Activated CD4-positive, alpha-beta T cell treated with anti-CD3 and anti-CD28 coated beads, Interleukin-2, amount 50 U/mL, for 1 hour (primary cell): ENCODE measurements at places on chromosomes 2 and 18.

DNA sequence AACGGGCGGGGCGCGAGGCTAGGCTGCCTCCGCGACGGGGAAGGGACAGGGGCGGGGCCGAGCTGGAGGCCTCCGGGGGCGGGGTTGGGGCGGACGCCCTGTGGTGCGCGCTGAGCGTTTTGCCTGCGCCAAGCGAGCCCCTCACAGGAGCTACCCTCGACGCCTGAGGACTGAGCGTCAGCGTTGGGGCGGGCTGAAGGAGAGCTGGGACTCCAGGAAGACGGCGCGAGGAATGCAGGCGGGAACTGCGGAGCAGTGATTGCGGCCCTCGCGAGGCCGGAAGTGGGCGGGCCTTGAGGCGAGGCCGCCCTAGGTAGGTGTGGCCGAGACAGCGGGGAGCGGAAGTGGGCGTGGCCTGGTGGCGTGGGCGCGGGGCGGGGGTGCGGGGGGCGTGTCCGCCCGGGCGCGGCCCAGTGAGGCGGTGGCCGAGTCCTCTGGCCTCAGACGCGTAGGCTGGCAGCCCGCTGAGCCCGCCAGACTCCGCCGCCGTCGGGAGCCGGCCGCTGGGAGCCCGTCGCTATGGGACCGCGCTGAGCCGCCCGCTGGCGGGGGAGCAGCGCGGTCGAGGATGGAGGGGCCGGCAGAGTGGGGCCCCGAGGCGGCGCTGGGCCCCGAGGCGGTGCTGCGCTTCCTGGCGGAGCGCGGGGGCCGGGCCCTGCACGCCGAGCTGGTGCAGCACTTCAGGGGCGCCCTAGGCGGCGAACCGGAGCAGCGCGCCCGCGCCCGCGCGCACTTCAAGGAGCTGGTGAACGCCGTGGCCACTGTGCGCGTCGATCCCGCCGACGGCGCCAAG lies at the start of the genes SEPTIN10 and SOWAHC:
Gene SEPTIN10 (minus strand): TSS at position 45 of the 793 bp plus-strand sequence. CDS start 139 bp downstream, outside the sequence.
Gene SOWAHC (plus strand): TSS at position 443 of the 793 bp plus-strand sequence. CDS start 126 bp downstream, at position 569.
- peak; percentile 72 for DNase-seq

DNA sequence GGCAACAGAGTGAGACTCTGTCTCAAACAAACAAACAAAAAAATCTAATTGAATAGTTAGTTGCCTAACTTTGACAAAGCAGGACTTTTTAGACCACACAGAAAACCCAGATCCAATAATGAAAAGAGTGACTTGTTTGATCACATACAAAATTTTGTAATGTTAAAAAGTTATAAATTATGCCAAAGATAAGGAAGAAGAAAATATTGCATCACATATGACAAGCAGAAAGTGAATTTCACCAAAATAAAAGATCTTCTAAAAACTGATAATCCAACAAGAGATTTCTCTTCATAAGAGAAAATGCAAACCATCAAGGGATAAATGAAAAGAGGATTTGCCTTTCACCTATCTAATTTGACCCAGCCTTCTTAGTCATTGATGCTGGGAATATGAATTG lies 2.8 kb upstream of the RMP24 start:
- DNase-seq = no peak

- no peak for DNase-seq
Observed at GRCh38 chr2:207258263-207258991, 92.7 kb upstream of the KLF7 start.

DNA sequence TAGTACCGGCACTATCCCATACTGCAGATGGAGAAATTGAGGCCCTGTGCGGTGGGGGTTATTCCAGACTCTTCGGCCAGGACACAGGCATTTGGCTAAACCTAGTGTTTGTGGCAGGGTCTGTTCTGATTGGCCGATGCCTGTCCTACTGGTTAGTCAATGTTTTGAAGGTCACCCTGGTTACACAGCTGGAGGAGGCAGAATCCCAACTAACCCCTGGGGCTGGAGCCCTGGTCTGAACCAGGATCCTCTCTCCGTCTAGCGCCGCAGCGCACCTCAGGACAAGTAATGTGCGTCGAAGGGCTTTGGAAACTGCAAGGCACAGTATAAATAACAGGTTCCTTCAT lies 19.4 kb downstream of the TEX44 start:
- DNase-seq = no peak

- DNase-seq = no peak
Observed at GRCh38 chr18:36085195-36085594, 17.8 kb upstream of the RPRD1A start.

DNA sequence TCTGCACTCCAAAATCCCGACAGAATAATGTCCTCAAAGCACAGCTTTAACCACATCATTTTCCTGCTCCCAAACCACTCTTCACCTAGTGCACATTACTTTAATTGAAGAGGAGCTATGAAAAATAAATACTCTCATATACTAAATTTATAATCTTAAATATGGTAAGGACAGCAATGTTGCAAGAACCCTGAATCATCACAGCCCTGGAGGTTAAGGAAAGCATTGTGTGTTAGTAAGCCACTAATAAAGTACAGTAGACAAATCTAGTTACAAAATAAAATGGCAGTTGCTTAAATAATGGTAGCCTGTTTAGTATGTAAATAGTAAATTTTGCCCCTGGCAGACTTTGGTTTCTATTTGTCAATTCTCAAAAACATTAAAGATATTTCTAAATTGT lies 27.0 kb upstream of the CCDC178 start:
- DNase-seq = no peak

DNA sequence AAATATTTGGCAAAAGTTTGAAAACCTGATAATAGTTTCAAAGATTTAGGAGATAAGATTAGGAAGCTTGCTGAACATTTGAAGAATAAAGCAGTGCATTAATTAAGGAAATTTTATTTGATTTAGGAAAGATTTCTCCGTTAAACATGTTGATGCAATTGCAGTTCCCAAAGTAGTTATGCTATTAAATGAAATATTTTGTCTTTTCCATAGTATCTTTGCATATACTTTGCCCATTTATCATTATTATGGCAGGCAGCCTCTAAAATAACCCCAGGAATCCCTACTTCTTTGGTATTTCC lies 136.5 kb downstream of the MREG start:
- DNase-seq = no peak

DNA sequence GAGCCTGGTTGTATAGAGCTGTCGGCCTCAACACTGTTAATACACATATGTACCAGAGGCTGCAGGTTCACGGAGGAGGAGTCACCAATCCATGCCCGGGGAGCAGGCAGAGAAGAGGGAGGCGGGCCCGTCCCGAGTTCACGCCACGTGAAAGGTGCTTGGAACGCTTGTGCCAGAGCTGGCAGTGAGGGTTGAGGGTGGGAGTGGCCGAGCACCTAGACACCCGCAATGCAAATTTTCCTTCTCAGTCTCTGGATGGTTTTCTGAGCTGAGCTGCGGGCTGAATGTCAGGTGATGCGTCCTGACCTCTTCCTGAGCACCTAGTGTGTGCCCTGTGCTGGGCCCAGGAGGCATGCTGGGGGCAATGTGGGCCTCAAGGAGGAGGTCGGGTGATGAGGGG lies 52.2 kb downstream of the ODC1 start:
- no peak for DNase-seq

- no peak for DNase-seq
Observed at GRCh38 chr18:55265984-55266383, 306.7 kb upstream of the CCDC68 start.

DNA sequence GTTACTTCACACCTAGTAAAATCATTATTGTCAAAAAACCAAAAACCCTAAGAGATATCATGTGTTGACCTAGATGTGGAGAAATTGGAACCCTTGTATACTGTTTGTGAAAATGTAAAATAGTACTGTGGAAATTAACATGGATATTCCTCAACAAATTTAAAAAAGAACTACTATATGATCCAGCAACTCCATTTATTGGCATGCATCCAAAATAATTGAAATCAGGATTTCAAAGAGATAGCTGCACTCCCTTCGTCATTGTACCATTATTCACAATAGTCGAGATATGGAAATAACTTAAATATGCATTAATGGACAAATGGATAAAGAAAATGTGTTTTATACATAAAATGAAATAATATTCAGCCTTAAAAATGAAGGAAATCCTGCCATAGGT lies 105.3 kb upstream of the ZC3H15 start:
- no peak for DNase-seq

- no peak for DNase-seq
Observed at GRCh38 chr2:138137949-138138348, 173.7 kb downstream of the HNMT start.

- no peak for DNase-seq
Observed at GRCh38 chr2:199329466-199329865, 128.3 kb downstream of the SATB2 start.

GRCh38 chr2:127909019-127909418 lies 23.3 kb upstream of the AMMECR1L start:
- no peak for DNase-seq

DNA sequence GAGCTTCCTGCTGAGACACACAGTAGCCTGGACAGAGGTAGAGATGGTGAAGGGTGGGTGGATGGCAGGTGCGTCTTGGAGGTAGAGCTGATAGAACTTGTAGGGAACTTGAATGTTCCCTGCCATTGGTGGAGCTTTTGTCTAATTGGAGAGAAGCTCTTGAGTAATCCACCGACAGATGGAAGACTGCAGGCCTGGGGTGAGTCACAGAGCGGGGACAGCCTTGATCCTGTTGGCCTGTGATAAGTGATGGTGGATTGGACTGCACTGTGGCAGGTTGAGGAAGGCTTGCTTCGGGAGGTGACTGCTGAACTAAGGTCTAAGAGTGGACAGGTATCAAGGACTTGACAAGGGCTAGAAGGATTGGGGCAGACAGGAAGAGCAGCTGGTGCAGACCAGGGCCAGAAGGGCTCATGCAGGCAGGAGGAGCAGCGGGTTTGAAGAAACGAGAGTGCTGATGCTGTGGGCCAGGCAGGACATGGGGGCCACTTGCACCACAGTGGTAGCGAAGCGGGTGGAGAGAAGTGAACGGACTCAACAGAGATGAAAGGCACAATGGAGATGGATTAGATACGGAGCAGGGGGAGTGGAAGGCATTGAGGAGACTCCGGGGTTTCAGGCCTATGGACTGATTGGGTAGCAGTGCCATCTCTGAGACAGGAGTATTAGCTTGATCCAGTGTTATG lies 16.3 kb downstream of the CABLES1 start:
- no peak for DNase-seq

GRCh38 chr2:181072486-181073235 lies 92.3 kb downstream of the UBE2E3 start:
- DNase-seq = no peak

- DNase-seq = no peak
Observed at GRCh38 chr2:4134551-4135550, 431.5 kb downstream of the DCDC2C start.

- DNase-seq = no peak
Observed at GRCh38 chr2:230774348-230774951, 61.8 kb downstream of the CAB39 start.

- DNase-seq = no peak
Observed at GRCh38 chr2:172403402-172403801, 24.0 kb upstream of the ITGA6 start.

DNA sequence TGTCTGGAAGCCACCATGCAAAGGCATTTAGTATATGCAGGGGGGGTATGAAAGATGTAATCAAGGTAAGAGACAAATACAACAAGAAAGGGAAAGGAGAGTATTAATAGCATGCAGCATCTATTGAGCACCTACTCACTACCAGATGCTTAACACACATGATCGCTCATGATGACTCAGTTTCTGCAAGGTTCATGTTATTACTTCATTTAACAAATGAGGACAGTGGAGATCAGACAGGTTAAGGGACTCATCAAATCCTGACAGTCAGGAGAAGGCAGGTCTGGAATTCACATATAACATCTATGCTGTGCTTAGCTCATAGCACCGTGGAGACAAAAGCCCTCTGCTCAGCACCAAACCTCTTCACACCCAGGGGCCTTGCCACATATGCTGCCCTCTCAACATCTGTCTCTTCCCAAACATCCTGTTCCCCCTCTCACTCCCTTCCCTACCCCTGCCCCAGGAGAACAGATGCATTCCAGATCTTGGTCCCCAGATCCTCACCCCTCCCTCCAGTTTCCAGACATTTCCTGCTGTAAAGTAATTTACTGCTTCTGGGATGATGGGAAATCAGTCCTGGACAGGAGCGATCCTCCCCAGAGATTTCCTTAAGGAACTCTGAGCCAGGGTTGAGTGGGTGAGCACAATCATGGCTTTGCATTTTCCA lies 155.3 kb downstream of the ANTXR1 start:
- no peak for DNase-seq

- DNase-seq = no peak
Observed at GRCh38 chr2:73730810-73731209, 6.3 kb downstream of the TPRKB start.

GRCh38 chr2:58756336-58756735 lies 515.2 kb upstream of the FANCL start:
- no peak for DNase-seq

DNA sequence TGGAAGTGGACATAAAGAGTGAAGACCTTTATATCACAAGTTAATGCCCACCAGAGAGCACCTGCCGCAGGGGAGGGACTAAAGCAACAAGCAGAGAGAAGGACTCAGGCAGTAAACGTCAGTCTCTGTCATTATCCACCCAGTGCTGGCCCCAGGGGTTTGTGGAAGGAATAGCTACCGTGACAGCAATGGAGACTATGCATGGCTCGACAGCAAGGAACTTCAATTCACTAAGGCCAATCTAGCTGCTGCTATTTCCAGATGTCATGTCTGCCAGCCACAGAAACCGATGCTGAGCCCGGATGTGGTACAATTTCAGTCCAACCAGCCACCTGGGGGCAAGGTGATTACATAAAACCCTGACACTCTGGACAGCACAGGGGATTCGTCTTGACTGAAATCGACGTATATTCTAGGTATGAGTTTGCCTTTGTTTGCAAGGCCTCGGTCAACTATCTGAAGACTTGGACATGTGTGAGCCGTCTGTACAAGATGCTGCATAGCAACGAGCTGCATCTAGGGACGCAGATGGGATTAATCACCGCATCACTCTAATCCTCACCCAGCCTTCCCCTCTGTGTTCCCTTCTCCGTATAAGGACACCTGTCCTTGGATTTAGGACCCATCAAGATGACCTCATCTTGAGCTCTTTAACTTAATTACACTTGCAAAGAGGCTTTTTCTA lies 154.1 kb upstream of the SH3BP4 start:
- DNase-seq = no peak

DNA sequence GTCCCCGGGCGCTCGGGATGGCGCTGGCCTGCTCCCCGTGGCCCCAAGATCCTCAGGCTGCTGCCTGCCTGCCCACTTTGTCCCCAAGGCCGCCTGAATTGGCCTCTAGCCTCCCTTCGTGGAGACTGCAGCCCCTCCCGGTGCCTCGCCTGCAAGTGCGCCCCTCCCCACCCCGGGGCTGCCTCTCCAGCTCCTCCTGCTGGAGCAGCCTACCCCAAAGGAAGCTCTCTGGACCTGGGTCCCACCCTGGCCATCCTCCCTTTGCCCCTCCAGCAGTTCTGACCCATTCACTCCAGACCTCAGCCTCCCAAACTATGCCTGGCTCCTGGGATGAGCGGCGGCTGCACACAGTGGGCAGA lies 6.2 kb downstream of the ESPNL start:
- no peak for DNase-seq

DNA sequence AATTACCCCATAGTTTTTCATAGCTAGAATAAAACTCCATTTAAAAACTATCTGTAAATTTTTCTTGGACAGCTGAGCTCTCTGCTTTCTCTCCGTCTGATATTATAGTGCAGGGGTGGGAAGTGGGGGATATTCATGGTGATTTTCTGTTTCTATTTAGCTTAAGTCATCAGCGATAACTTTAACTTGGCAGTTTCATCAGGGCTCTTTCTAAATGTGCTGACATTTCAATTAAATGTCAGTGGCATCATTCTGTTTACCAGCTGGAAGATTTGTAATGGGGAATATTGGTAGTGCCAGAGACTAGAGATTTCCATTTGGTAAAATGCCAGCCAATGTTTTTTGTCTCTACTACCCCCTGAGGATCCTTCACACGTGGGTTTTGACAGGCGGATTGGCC lies 53.5 kb upstream of the CAPN13 start:
- DNase-seq = no peak

- no peak for DNase-seq
Observed at GRCh38 chr2:222606306-222606705, 49.6 kb downstream of the FARSB start.
